ENCODE measurements at places on chromosomes 7 and 10.

GRCh38 chr10:117374506-117375359 lies 507 bp downstream of the PDZD8 start:
- peak; percentile 84 for DNase-seq

DNA sequence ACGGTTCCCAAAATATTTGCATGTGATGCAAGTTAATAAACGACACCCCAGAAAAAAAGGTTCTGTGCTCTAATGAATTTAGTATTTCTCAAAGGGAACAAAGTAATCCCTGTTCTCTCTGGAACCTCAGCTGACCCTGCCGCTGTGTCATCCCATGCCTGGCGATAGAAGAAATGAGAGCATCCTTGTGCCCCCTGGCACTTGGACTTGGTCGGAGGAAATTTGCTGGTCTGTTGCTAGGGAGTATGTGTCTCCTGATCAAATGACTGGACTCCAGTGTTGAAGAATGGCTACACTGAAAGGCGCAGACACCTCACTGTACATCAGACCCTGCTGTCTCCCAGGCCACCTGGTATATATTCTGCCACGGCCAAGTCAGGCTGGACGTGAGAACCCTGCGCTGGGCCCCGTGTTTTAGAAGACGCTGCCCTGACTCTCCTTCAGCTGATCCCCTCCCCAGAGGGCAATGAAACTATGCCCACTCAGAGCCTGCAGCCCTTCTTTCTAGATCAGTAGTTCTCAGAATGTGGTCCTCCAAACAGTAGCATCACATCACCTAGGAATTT lies 67.2 kb downstream of the THNSL1 start:
- no peak for DNase-seq

DNA sequence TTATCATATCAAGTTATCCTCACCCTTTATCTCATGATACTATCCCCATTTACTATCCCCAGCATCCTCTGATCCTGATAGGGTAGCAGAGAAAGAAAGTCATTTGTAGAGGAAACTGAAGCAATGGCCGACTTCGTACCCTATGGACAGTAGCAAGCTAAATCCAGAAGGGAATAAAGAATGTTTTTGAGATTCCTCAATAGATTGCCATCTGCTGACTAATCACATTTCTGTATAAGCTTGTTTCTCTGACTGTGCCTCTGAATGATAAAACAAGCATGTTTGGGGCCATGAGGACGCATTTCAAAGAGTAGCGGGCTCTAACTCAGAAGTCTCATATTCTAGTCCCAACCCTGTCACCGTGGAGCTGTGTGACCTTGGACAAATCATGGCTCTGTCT lies 13.2 kb upstream of the FAM107B start:
- DNase-seq = no peak

DNA sequence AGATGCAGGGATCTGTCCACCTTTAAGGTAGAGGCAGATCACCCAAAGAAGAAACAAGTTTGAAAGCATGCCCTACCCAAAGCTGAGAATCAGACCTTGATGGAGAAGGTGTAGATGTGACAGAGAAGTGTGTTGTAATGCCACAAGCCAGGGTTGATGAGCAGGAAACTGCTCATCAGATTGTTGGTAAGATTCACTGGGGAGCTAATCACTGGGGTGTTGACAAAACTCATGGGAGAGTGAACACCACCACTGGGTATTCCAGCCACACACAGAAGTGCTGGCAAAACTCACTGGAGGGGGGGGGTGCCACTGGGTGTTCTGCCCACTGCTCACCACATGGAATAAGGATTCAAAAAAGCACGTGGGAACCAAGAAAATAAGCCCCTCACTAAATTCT lies 95.2 kb downstream of the IQUB start:
- DNase-seq = no peak

DNA sequence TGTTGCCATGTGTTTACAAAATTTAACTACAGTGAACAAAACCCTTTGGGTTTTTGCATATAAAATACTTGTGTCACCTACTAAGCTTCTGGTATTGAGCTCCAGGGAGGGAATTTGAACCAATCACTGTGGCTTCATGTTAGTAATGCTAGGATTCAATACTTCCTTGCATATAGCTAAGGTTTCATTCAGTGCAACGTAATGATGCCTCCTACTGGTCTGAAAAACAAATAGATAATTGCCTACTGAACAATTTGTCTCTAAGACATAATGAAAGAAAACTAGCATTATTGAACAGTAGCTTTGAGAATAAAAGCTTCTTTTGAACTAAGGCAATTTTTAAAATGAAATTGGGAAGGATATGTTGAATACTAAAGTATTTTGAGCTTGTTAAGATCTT lies 244.4 kb downstream of the ZWINT start:
- DNase-seq = peak; percentile 1

DNA sequence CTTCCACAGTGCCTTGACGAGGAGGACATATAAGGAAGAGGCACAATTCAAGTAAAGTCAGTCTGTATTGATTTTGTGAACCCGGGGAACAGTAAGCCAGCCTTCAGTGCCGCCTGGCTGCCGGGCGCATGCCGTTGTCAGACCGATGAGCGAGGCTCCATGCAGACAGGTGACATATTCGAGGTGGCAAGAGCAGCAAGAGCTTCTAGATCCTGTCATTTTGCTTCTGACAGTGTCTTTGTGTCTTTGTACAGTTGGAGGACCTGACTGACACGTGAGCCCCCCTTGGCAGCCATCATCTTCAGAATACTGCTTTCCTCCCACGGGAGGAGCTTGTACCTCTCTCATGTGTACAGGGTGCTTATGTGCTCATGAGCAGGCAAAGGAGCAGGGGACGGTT lies 387.5 kb upstream of the GALNT17 start:
- peak; percentile 58 for DNase-seq

DNA sequence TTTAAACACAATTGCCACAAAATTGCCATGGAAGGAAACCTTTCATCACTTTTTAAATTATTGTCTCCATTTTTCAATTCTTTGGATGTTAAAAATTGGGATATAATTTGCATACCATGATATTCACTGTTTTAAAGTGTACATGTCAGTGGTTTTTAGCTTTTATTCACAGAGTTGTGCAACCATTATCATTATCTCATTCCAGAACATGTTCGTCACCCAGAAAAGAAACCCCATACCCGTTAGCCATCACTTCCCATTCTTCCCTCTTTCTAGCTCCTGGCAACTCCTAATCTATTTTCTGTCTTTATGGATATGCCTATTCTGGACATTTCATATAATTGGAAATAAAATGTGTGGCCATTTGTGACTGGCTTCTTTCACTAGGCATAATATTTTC lies 260.3 kb upstream of the FERD3L start:
- DNase-seq = no peak

- DNase-seq = no peak
Observed at GRCh38 chr7:154564676-154565075, 438.2 kb downstream of the PAXIP1 start.

DNA sequence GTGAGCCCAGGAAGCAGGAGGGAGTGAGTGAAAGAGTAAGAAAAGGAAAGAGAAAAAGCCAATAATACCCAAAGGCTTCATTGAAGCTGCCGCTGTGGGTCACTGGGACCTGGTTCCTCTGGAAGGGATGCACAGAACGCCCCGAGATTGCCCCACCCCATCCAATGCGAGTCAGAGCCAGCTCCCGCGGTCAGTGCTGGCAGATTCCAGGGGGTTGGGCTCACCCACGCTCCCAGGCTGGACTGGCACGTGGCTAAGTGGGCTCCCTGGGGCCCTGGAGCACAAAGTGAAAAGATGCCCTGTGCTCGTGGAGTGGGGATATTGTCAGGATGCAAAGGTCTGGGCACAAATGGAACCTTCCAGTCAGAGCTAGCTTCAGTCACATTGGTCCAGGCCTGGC lies 117.0 kb downstream of the OAT start:
- no peak for DNase-seq

- no peak for DNase-seq
Observed at GRCh38 chr10:57844387-57844998, 423.2 kb downstream of the IPMK start.

DNA sequence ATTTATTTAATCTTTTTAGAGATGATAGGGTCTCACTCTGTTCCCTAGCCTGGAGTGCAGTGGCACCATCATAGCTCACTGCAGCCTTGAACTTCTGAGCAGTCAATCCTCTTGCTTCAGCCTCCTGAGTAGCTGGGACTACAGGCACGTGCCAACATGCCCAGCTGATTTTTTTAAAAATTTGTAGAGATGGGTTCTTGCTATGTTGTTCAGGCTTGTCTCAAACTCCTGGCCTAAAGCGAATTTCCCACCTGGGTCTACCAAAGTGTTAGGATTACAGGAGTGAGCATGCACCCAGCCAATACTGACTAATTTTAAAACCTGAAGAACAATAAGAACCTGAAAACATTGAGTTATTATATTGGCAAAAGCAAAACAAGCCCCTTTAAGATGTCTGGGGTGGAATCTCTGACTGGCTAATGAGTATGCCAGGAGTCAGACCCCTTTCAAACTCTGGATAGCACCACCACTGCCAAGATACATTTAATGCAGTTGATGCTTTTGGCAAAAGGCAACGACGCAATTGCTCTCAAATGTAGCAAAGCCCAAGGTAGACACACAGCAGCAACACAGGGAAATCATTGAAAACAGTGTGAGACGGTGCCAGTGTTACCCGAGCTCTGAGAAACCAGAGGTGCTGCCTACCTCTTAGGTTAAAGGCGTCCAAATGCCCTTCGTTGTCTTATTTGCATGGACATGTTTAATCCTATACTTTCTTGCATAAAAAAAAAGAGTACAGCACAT lies 40.7 kb upstream of the TOMM7 start:
- DNase-seq = no peak

DNA sequence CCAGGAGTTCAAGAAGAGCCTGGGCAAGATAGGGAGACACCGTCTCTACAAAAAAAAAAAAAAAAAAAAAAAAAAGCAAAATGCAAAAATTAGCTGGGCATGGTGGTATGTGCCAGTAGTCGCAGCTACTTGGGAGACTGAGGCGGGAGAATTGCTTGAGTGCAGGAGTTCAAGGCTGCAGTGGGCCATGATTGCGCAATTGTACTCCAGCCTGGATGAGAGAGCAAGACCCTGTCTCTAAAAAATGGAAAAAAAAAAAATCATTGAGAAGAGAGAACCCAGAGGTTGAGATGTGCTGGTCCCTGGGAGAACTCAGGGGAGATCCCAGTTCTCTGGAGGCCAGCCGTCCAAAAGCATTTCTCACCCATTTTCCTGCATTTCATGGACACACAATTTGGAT lies 95.2 kb downstream of the GALNT17 start:
- no peak for DNase-seq

GRCh38 chr7:156145996-156146395 lies 333.7 kb upstream of the SHH start:
- DNase-seq = no peak

GRCh38 chr10:116728526-116729096 lies 13.8 kb downstream of the HSPA12A start:
- DNase-seq = no peak

GRCh38 chr10:43952760-43953159 lies 304.1 kb upstream of the ZNF32 start:
- no peak for DNase-seq

DNA sequence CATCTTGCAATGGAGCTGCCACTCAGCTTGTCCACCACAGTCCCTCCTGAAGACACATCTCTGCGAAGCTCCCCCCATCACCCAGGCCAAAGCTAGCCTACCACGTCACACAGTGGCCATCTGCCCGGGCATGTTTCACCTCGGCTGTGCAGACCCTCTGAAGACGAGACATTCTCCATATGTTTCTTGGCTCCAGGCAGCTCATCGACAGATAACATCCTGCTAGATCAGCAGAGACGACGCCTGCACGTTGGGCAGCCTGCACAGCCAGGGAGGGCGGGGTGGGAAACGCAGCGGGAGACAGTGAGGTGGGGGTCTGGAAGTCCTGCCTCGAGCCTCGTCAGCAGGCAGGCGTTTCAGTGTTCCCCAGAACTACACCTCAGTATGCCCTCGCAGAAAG lies 53.0 kb downstream of the PTPRN2 start:
- DNase-seq = no peak

GRCh38 chr10:132385389-132385667 lies 11.7 kb upstream of the PWWP2B start:
- DNase-seq = no peak

GRCh38 chr10:100881556-100882213 lies 31.1 kb upstream of the SLF2 start:
- DNase-seq = peak; percentile 29

DNA sequence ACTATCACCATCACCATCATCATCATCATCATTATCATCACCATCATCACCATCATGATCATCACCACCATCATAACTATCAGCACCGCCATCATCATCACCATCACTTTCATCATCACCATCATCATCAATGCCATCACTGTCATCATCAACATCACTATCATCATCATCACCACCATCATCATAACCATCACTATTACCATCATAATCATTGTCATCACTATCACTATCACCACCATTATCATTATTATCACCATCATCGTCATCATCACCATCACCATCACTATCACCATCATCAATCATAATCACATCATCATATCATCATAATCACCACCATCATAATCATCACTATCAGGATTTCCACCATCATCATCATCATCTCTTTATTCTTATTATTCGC lies 20.6 kb downstream of the INSIG1 start:
- no peak for DNase-seq

DNA sequence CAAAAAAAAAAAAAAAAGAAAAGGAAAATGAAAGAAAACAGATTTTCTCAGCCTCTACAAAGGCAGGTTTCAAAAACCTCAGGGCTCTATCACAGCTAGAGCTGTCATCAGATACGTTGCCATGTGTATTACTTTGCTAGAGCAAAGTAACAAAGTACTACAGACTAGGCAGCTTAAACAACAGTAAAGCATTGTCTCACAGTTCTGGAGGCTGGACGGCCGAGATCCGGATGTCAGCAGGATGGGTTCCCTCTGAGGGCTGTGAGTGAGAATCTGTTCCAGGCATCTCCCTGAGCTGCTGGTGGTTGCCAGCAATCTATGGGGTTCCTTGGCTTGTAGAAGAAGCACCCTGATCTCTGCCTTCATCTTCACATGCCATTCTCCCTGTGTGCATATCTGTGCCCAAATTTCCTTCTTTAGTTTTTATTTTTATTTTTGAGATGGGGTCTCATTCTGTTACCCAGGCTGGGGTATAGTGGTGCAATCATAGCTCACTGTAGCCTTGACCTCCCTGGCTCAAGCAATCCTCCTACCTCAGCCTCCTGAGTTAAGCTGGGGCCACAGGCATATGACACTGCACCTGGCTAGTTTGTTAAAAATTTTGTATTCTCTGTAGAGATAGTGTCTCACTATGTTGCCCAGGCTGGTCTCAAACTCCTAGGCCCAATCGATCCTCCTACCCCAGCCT lies 48.9 kb upstream of the KDM7A start:
- DNase-seq = no peak

Measured in eye (tissue), 1 donor.